ENCODE measurements at places on chromosomes 6 and 20.

- no peak for DNase-seq
Measured at GRCh38 chr6:63783096-63783495, 147.5 kb downstream of the PHF3 start.

DNA sequence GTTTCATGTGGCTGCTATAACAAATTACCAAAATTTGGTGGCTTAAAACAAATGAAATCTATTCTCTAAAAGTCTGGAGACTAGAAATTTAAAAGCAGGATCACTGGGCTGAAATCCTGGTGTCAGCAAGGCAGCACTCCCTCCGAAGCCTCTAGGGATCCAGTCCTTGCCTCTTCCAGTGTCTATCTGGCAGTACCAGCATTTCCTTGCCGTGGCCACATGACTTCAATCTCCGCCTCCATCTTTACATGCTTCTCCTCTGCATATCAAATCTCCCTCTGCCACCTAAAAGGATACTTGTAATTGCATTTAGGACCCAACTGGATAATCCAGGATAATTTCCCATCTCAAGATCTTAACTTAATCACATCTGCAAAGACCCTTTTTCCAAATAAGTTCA, 30.2 kb downstream of the ARHGAP18 start:
- DNase-seq = no peak

GRCh38 chr20:61989741-61990140, 75.9 kb downstream of the TAF4 start:
- no peak for DNase-seq

DNA sequence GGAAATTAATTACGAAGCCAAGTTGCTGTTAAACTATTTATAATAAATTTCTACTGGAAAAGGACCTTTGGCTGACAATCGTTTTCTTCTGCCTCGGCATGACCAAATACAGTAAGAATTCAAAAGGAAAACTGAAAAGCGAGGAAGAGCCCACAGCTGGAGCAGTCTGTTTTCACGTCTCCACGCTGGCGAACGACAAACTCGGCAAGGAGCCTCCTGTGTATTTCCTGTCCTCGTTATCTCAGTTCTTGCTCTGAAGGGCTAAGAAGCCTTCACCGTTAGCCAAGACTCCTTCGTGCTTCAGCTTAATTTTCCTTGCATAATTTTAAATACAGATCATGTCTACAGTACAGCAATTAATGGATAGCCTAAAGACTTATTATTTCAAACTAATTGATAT, 214.3 kb upstream of the PLCB4 start:
- no peak for DNase-seq

DNA sequence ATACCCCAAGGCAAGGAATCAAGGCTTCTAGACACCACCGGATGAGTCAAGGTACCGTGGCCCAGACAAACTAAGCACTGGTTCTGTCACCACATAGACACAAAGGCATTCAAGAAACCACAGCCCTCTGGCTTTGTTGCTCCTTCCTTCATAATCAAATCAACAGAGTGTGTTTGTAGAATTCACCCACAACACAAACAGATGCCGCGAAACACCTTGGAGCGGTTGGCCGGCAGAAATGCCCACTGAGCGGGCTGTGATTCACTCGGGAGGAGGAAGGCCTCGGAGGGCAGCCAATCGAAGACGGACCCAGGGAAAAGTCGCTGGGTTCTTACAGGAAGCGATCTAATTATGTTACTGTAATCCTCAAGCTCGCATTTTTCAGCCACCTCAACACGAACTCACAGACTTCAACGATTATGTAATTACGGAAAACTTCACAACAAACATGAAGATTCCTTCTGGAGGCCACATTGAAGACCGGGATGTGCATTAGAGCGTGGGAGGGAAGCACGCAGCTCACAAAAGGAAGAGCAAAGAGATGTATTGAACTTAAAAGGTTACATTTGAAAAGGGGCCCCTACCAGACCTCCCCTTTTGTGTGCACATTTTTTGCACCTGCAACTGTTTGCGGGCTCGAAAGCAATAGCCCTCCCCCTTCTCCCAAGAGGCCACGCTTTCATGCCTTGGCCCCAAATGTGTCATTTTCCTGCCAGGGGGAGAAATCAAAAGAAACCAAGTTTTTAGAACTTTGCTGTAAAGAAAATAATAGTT, 184.7 kb upstream of the PREP start:
- DNase-seq = no peak

DNA sequence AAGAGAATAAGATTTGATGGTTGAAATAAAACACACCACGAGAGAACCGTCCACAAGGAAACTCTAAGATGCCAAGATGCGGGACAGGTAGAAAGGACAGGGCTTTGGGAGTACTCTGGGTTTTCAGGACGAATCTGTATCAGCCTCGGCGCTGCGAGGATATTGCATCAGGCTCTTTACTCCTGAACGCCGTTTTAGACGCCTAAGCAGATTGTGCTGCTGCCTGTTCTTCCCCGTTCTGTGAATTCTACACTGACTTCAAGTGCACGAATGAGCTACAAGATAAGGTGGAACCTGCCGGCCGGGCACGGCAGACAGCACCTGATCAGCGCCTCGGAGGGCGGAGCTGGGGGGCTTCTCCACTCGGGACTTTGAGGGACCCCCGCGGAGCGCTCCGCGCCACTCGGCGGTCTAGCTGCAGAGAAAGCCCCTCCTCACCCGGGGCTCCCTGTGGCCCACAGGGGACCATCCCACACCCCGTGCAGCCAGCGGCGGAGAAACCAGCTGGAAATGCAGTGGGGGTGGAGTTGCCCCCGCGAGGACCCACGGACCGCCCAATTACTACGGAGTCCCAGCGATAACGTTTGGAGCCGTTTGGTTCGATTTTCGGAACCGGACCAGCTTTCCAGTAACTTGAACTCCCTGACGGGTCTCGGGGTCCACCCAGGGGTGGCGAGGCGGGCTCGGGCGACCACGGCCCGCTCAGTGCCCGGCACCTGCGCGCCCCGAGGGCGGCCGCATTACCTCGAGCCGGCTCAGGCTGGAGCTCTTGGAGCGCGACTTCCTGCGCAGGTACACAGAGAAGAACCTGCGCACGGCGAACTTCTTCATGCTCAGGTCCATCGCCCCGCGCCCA, 646 bp downstream of the RPS6KA2 start:
- DNase-seq = peak; percentile 54

DNA sequence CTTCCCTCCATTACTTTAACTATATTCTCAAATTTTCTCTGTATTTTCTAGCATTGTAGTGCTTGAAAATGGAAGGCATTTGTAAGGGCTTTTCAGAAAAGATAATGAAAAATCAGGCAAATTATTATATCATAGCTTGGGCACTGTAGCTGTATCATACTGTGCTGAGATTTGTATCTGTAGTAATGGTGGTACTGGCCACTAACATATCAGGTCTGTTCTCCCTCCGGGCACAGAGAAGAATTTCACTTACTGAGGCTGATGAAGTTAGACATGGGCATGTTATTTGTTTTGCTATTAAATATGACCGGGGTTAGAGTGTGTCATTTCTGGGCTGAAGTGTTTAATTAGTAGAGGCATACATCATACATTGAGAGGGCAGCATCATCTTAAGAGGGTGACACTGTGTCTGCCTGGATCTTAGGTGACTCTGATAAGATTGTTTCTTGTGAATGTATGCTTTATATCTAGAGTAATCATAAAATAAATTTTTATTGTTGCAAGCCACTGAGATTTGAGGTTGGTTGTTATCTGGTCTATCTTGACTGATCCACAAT, 1395.9 kb downstream of the EPHA7 start:
- DNase-seq = no peak

- no peak for DNase-seq
Measured at GRCh38 chr6:12096342-12096741, 84.2 kb downstream of the HIVEP1 start.

DNA sequence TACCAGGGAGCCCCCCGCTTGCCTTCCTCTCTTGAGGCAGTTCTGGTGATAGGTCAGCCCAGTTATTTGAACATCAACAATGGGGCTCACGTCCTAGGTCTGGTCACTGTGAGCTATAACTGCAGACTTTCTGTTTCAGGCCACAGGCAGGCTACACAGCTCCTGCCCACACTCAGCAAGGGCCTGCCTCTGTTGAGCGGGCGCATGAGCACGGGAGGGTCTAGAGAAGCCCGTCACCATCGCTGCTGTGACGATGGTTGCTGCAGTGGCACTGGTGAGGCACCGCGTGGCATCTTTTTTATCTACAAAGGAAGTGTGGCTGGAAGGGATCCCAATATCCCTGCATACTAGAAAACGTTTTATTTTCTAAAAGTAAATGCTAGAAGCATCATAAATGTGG, 77.8 kb downstream of the RAMACL start:
- DNase-seq = no peak

- no peak for DNase-seq
Measured at GRCh38 chr6:448296-449056, 56.9 kb downstream of the IRF4 start.

GRCh38 chr6:27156874-27157458, 90.5 kb upstream of the PRSS16 start:
- DNase-seq = peak; percentile 73

DNA sequence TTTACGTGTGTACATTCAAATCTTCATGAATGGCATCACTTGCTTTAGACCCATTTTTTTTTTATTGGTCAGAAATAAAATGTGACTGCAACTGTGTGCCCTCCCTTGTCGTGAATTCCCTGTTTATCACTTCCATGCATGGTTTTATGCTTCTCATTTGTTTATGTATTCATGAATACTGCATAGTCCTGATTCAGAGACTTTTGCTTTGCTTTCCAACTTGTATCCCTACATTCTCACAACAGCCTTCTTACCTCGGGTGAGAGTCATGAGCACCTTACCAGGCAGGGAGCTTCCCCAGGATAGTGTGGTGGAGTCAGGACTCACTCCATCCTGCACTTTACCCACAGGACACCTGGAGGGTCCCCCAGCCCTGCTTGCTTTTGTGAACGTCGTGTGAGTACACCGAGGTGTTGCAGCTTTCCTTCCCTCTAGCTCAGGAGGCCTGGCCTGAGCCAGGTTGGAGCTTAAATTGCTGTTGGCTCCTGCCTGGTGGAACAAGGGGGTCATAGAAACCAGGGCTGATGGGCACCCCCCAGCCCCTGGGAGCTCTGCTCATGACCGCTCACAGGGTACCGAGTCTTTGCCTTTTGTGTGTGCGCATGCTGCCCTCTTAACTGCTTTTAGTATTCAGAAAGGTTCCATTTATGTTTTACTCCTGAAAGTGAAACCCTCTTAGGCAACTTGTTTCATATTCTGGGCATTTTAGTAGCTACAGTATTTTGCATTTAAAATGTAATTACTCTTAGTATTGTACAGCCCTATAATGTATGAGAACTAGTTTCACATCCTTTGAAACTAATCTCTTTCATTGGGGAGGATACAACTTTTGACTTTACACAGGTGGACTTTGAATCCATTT, 66.0 kb downstream of the CDS2 start:
- no peak for DNase-seq

GRCh38 chr6:13729891-13730290, 18.3 kb upstream of the RANBP9 start:
- no peak for DNase-seq

- DNase-seq = peak; percentile 12
Measured at GRCh38 chr6:100126790-100127484, 132.9 kb upstream of the MCHR2 start.

- peak; percentile 32 for DNase-seq
Measured at GRCh38 chr6:80331522-80331921, 225.1 kb downstream of the BCKDHB start.

DNA sequence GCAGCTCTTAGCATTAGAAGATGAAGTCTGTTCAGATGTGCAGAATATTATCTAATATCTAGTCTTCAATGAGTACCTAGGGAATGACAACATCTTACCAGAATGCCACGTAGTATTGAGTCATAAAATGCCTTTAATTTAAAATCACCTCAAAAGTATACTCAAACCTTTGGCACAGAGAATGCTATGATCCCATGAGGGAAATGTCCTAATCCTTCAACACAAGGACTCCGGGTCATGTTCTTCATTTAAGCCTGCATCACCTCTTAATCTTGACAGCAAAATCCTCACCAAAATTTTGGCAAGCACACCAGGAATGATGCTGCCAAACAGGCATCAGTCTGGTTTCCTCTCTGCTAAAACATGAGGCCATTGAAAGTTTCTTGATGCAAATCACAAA, 23.6 kb upstream of the MARCKS start:
- DNase-seq = no peak

- DNase-seq = no peak
Measured at GRCh38 chr6:20055916-20056315, 156.4 kb downstream of the MBOAT1 start.

DNA sequence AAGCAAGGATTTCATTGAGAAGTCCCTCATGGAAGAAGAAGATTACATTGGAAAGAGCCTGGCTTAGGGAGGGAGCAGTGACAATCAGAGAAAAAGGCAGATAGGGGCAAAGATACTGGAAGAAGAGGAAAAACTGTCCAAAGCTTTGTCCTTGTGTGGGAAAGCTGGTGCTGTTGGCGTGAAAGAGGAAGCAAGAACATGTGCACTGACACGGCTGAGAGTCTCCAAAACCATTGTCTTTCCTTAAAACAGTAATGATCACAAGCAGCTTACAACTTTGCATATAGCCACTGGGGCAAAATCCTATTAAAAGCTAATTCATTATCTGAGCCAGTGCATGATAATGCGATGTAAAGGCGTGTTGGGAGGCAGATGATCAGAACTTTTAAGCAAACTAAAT, 85.1 kb upstream of the ESR1 start:
- DNase-seq = no peak

DNA sequence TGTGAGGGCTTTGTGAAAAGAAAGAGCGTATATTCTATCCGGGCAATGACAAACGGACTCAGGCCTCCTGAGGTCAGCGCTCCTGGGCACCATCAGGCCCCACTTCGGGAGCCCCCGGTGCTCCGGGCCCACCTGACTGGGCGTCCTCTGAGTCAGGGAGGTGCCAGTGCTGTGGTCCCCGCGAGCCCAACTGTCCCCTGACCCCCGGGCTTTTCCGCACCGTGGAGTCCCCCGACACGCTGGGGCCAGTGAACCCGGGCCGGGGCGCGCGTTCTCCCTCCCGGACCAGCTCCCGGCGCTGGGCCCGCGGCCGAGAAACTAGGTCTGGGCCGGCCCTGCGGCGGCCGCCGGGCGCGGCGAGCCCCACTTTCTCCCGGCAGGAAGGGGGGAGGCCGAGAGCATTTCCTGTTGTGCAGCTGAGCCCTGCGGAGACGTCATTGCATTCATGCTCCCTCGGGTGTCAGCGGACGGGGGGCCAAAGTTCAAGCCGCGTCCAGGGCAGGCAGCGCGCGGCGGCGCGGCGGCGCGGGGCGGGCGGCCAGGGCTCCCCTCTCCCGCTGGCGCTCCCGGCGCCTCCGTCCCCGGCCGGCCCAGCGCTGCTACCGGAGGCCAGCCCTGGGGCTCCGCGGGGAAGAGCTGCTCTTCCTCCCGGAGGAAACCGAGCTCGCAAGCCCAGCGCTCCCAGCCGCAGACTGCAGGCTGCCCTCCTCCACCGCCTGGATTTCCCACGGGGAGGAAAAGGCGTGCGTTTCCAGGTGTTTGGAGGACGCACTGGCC, 18.3 kb downstream of the HIVEP2 start:
- peak; percentile 43 for DNase-seq

GRCh38 chr20:63434599-63435378, 37.7 kb downstream of the KCNQ2 start:
- peak; percentile 93 for DNase-seq

GRCh38 chr6:127494240-127494767, 24.8 kb downstream of the MTCL3 start:
- DNase-seq = no peak

- peak; percentile 44 for DNase-seq
Measured at GRCh38 chr6:16712255-16712930, 48.9 kb downstream of the ATXN1 start.

Measured in NCI-H526 (cell line).